Bronchial epithelial cell (primary cell): ENCODE measurements at places on chromosomes 16 and 17. TPM values are rescaled to one million over a fixed set of nuclear protein-coding genes. Genes with fewer than 3 reads are reported as not detected.

Gene SDK2
- 2.1 and 5.5 TPM in 2 replicates for total RNA-seq

GRCh38 chr16:83215406-83216001 is 588.7 kb downstream of the CDH13 start:
- DNase-seq: peak; percentile 7

DNA sequence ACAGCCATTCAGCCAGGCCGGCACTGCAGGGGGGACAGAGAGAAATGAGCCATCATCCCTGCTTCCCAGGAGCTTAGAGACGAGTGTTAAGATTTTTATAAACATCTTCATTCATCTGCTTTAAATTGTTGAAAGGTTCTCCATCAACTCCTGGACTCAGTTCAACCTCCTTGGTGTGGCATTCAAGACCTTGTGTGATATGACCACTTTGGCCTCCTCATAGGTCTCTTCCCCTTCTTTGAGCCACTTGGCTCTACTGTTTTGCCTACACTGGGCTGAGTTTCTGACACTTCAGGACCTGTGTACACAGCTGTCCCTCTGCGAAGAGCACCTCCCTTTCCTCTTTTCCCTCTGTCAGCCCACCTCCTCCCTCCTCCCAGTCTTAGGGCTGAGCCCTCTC is 4.3 kb downstream of the DOC2B start:
- no peak for DNase-seq

- no peak for DNase-seq
Measured at GRCh38 chr17:58507123-58507634, 7.3 kb downstream of the MTMR4 start.

DNA sequence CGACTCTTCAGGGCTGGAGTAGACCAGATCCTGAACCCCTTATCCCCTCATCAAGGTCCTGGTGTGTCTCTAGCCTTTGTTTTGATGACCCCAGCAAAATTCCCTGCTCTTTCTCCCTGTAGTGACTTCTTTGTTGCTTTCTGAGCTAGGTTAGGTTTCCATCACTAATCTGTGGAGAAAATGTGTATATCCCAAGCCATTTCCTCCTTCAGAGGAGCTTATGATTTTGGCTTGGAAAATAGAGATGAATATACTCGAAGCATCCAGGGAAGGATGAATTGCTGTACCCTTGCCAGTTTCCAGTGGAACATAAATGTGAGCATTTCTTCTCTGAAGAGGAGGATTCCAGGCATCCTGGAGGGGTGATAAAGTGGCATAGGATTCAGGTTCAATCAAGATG is 55.8 kb downstream of the KSR1 start:
- DNase-seq: no peak

DNA sequence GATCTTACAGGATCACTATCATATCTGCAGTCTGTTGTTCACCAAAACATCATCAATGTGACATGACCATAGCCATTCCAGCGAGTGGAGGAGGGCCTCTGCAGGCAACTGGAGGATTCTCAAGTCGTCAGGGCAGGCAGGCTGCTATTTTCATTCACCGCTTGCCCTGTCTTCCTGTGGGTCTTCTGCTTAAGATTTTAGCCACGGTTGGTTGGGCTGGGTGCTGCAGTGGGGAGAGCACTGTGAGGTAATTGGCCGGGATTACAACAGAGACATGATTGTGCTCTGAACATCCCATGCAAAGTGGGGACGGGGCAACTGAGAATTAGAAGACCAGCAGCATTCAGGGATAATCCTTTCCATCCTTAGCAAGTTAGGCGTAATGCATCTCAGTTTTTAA is 245.9 kb downstream of the CPPED1 start:
- no peak for DNase-seq

DNA sequence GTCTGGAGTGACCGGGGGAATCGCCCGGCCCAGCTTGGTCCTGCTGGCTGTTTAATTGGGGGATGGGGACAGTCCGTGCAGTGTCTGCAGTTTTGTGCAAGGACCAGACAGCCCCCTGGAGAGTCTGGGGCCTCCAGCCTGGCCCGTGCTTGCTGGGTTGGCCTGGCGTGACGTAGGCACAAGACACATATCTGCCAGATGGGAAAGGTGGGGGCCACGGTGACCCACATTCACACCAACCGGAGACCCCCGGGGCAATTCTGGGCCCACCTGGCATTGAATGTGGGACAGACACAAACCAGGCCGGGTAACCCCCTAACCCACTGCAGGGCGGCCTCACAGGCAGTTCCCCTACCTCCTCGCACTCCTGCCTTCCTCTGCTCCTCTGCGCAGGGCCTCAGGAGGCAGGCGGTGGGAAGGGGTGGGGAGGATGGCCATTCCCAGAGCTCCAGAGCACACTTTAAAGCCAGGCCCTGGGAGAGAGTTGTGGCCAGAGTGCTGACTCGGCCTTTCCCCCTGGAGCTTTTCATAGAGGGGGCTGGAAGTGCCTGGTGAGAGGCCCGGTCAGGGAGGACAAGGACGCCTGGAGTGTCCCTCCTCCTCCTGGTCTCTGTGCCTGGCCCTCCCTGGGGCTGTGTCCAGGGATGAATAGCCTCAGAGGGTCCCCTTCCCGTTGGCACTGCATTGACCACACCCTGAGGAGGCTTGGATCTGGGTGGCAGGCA is 1.5 kb downstream of the MRC2 start:
- no peak for DNase-seq

GRCh38 chr17:66966298-66966697 is 1.8 kb downstream of the CACNG4 start:
- DNase-seq: no peak

- DNase-seq: no peak
Measured at GRCh38 chr16:60463986-60464385, 1572.3 kb downstream of the CDH8 start.

Gene TBC1D3
- not detected in 2 replicates for total RNA-seq
